ENCODE measurements at places on chromosomes 3 and 15. TPM values are rescaled to one million over a fixed set of nuclear protein-coding genes. Genes with fewer than 3 reads are reported as not detected.

- no peak for DNase-seq
Observed at GRCh38 chr15:37199545-37199944, 99.2 kb upstream of the MEIS2 start.

DNA sequence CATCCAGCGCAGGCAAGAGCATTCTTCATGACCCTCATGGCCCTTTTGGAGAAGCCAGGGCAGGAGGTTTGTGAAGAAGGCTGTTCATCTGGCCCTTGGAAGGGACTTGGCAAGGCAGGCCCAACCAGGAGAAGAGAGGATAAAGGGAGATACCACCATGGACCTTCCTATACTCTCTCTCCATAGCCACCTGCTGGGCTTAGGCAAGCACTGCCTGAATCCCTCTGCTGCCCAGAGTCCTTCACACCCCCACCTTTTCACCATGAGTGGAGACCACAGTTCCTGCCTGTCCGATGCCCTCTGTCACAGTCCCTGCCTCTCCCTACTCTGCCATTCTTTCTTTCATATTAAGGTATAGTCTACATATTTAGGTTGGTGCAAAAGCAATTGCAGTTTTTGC, 10.6 kb upstream of the SFMBT1 start:
- peak; percentile 17 for DNase-seq

GRCh38 chr3:143849854-143850549, 1.7 kb upstream of the SLC9A9 start:
- DNase-seq = no peak

GRCh38 chr3:107045791-107046190, 331.4 kb upstream of the CCDC54 start:
- no peak for DNase-seq

GRCh38 chr15:62348118-62348517, 183.0 kb upstream of the C2CD4B start:
- DNase-seq = peak; percentile 66

Gene MCF2L2
- total RNA-seq = not detected

Gene MST1R
- 94.3 TPM for total RNA-seq

- no peak for DNase-seq
Observed at GRCh38 chr15:84795186-84795585, 22.0 kb upstream of the ALPK3 start.

All from stomach (tissue), 19 donors.